Inflammatory macrophage treated with lipopolysaccharide for 1 hour (primary cell): ENCODE measurements at places on chromosomes 12 and 14.

GRCh38 chr12:69475237-69475975 lies 5.2 kb downstream of the FRS2 start:
- DNase-seq = peak; percentile 14

GRCh38 chr12:104751120-104751519 lies 207.0 kb downstream of the SLC41A2 start:
- no peak for DNase-seq

DNA sequence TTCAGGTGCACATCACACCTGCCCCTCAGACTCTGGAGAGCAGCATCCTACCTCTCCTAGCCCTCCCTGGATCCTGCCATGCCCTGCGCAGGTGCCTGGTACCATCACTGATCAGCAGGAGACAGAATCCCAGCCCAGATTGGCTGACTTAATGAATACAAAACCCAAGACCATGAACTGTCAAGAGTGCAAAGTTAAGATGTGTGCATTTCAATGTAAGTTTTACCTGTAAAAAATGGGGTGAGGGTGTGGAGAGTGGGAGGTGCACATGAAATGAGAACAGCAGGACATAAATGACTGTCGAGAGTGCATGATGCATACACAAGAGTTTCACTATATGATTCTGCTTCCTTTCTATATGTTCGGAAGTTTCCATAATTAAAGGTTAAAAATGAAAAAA lies 57.9 kb upstream of the GPR68 start:
- DNase-seq = no peak

- DNase-seq = no peak
Observed at GRCh38 chr12:69662764-69663163, 36.3 kb downstream of the BEST3 start.

DNA sequence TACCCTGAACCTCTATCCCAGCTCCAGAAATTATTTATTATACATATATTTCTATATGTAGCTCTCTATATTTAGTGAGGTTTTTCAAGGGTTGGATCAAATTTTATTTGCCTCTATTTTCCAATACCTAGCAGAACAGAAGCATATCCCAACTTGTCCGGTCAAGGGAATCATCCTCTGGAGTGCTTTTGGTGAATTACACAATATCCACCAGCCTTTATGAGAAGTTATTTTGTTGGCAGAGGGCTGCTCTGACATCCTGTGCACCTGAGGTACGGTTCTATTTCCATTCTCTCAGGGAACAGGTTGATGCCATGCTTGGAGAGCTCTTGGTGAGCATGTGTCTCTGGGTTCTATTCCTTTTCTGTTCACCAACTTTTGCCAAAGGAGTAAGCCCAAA lies 1056.4 kb downstream of the GALC start:
- DNase-seq = no peak

DNA sequence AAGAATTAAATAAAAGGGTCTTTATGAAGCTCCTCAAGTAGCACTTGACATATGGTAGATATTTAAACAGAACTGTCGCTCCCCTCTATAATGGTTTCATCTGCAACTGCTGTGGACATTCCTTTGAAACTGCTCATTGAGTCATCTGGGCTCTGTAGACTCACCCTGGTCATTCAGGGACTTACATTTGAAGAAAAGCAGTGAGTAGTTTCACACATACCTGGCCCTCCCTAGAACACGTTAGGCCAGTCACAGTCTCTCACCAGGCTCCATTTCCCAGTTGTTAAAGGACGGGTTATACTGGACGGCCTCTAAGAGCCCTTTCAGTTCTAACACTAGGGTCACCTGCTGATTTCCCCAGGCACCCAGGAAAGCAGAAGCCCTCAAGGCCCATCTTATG lies 217.0 kb downstream of the BCL11B start:
- no peak for DNase-seq

DNA sequence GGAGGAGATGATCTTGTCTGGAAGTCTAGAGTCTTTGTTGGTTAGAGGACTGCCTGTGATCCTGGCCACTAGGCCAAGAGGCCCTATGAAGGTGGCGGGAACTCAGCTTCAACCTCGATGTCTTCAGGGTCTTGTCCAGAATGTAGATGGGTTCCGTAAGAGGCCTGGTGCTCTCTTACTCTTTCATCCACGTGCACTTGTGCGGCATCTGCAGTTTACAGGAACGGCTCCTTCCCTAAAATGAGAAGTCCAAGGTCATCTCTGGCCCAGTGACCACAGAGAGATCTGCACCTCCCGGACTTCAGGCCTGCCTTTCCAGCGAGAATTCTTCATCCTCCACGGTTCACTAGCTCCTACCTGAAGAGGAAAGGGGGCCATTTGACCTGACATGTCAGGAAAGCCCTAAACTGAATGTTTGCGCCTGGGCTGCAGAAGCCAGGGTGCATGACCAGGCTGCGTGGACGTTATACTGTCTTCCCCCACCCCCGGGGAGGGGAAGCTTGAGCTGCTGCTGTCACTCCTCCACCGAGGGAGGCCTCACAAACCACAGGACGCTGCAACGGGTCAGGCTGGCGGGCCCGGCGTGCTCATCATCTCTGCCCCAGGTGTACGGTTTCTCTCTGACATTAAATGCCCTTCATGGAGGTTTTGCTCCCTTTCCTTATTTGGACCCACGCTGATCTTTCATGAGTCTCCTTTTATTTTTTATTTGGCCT lies 17.7 kb downstream of the WNT5B start:
- DNase-seq = peak; percentile 42

- no peak for DNase-seq
Observed at GRCh38 chr12:68037616-68038255, 48.5 kb downstream of the IFNG-AS1 start.

GRCh38 chr12:66885115-66885875 lies 206.4 kb upstream of the GRIP1 start:
- DNase-seq = no peak

GRCh38 chr14:103679351-103679750 lies 35.9 kb downstream of the XRCC3 start:
- DNase-seq = peak; percentile 70

DNA sequence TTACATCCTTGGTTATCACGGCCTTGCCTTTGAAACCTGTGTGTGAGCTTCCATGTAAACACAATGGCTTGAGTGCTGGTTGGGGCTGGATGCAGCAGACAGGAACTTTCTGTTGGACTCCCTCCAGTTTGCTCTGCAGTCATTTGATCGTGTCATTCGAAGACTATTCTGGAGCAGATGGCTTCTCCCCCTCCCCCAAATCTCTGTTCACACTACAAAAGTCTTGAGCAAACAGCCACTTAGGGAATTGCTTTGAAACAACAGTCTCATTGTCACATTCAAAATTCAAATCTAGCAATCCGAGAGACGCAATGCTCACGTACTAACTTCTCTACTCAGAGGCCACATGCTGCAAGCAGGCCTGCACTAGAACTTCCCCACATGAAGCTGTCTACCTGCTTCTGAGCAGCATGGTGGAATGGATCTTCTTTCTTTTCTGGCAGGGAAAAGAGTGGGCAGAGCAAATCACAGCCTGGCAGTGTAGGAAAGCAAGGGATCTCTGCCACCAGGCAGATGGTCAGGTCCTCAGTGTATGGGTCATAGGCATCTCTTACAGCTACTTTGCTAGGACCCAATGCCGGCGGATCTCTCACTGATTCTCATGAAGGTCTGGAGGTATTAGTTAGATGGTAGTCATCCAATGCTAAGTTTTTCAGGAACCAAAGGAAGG lies 214.2 kb downstream of the PPM1H start:
- no peak for DNase-seq

DNA sequence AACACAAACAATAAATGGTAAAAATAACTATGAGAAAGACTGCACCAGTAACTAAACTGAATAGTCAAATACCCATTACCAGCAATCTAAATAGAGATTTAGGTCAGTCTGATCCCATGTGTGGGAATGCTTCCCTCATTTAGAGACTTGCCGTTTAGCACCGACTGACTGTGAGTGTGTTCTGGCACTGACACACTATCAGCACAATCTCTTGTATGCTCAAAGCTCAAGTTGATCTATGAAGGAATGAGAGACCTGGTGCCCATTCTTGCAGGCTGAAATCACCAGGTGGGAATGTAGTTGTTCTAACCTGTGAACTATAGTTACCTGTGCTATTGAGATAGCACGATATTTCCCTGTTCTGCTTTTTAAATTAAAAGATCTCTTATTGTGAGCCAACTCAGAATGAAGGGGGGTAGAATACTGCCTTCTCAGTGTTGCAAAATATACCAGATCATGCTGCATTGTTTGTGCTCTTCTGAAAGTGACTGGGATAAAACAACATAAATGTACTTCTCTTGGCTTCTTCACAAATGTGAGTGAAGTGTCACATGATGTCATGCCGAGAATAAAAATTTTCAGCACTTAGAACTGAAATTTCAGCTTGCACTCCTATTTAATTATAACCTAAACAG lies 99.6 kb downstream of the LIN7A start:
- DNase-seq = no peak

GRCh38 chr14:104582005-104582404 lies 2.4 kb downstream of the C14orf180 start:
- no peak for DNase-seq

- DNase-seq = no peak
Observed at GRCh38 chr12:54890339-54890738, 36.0 kb downstream of the MUCL1 start.

DNA sequence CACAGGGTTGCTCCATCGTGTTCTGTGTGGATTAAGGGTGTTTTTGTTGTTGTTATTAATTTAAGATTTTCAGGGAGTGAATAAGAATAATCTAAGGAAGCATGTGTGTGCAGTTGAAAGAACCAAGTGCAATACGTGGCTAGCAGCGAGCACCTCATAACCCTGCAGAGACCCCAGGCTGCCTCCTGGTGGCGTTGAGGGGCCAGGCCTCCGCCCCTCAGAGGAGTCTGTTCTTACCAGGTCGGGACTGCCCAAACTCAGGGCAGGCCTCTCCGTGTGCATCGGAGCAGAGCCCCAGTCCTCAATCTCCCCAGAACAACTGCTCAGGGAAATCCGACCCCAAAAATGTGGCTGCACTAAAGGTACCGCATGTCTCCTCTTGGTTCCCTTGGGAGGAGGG lies 36.8 kb downstream of the IL31 start:
- DNase-seq = no peak

GRCh38 chr12:124705545-124706138 lies 138.2 kb upstream of the NCOR2 start:
- no peak for DNase-seq

DNA sequence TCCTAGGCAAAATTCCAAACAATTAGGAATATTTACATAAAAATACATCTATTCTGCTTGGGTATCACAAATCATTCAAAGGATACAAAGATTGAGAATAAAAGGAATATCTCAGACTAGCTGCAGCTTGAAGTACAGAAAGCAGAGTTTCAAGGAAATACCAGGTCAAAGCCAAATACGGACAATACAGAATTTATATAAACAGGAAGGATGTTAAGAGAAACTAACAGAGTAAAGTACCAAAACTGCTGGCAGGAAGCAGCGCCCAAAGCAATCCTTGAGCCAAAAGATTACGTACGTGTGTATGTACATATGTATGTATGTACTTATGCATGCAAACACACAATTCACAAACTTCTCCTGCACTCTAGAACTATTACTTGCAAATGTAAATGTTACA lies 86.6 kb downstream of the PPP1R12A start:
- no peak for DNase-seq

DNA sequence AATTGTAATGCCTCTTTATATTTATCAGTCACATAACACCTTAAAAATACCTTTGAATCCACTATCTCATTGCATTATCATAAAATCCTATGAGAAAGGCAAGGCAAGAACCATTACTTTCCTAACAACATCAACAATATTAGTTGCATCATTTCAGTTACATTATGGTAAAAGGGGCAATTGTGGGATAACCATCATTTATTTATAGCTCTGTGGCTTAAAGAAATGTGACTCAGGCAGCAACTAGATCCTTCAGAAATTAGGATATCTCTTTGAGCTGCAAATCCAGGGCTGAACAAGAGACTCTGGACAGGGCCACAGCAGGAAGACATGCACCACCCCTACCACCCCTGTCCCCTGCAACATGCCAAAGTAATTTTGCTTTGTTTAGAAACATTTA lies 36.4 kb downstream of the EPS8 start:
- no peak for DNase-seq

- peak; percentile 4 for DNase-seq
Observed at GRCh38 chr12:14187002-14187401, 178.5 kb upstream of the ATF7IP start.

DNA sequence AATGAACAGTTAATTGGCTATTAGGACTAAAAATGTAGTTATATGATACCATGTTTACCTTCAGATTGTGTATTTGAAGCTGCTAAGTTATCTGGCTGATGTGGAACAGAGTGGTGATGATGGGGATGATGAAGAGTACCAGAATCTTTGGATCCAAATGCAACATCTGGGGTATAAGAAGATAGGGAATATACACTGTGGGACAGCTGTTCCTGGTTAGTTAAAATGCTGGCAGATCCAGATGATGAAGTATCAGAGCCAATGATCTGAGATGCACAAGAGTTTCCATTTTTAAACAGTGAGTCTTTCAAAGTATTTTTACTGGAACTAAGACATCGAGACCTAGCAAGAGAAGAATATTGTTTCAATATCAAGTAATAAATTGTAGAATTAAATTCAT lies 31.6 kb downstream of the SENP1 start:
- DNase-seq = no peak

- no peak for DNase-seq
Observed at GRCh38 chr12:124979568-124979967, 9.4 kb downstream of the DHX37 start.

- DNase-seq = no peak
Observed at GRCh38 chr12:94010307-94010706, 138.1 kb upstream of the PLXNC1 start.
